ENCODE measurements at places on chromosomes 5 and 9.

DNA sequence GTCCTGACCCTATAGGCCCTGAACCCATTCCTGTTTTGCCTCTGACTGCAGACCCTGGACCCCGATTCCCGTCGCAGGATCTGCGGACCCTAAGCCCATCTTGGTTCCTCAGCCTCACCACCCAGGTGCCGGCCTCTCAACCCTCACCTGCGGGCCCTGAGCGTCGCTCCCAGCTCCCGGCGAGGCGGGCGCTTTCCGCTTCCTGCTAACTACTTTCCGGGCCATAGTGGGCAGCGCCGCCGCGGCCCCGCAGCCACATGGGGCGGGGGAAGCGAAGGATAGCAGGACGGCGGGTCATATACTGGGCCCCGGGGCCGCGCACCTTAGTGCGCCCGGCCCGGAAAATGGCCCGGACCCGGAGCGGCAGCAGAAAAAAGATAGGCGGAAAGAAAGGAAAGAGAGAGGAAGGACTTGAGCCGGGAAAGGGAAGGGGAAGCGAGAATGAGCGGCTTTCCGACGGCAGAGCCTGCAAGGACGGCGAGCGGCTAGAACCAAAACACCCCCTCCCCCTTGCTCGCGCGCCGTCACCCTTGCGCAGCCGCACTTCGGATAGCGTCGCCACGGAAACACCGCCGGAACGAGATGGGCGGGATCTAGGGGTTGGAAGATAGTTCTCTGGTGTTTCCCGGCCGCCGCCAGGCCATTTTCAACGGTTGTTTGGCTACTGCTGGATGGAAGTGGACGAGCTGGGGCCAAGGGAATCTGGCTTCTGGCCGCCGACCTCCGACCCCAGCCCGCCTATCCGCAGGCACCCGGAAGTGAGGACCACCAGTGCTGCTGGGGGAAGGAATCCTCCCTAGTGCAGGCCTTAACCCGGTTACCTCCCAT, at the start of gene DCAF12:
TSS of gene DCAF12 (minus strand) at position 492 of the 828 bp plus-strand sequence. CDS start at position 225, 267 bp downstream.
- peak; percentile 66 for DNase-seq

DNA sequence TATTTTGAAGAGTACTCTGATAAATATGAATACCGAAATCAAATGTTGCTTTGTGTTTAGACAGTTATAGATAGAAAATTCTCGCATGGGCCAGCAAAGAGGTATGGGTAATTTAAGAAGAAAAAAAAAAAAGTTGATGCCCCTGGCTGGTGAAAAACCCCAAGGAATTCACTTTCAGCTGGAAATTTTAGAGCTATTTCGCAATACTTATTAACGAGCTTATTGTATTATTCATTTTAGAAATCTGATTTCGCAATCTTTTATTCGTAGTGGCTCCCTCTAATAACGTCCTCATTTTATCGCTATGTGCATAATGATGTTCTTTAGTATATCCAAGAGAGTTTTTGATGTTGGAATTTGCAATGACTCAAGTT, 18.5 kb upstream of the FER start:
- no peak for DNase-seq

DNA sequence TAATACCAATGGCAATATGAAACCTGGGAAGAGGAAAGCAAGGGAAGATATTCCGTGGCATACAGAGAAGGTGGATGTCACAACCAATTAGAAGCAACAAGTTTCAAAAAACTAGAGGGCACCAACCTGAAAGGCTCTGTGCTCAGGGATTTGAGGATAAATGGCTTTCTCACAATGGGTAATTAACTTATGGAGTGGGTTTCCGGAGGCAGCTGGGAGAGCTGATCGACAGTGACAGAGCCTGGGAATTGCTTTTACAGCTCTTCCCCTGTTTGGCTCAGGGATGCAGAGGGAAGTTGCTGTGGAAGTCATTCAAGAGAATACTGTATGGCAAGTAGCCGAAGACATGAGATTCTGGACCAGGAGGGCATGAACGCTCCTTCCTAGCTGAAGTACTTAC, 237.0 kb downstream of the KIF4B start:
- no peak for DNase-seq

GRCh38 chr9:90065851-90066250, 461.0 kb downstream of the GADD45G start:
- no peak for DNase-seq

DNA sequence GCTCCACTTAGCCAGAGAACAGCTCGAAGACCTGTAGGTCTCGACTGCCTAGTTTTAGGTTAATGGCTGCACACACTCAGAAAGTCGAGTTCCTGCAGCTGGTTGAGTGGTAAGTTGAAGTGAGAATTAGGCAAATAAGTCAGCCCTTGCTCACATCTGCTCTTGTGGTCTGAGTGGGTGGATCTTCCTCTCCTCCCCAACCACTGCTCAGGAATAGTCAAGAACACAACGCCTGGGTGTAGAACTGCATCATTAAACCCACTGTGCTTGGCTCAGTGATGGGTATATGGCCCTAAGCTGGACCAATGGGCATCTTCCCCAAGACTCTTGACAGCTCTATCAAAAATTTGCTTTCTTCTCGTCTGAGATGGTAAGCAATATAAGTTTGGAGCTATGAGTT, 20.9 kb upstream of the ADAM19 start:
- no peak for DNase-seq

- no peak for DNase-seq
These were observed 21.7 kb upstream of the SPINK7 start for GRCh38 chr5:148290271-148291195.

- DNase-seq = no peak
These were observed 51.5 kb downstream of the CEP120 start for GRCh38 chr5:123371575-123372179.

DNA sequence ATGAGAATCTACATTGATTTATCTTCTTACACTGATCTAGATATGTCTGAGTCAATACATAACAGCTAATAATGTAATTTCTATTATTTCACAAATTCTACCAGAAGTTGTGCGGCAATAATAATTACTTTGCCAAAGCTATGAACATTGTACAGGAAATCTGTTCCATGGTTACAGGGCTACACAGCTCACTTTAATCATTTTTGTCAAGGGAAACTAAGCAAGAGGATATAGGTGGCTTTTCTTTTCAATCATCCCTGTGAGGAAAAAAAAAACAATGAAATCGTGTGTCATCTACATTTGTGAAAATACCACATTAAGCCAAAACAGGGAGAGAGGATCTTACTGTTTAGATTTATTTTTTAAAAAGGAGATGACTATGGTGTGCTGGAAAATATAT, 717.4 kb downstream of the NR2F1-AS1 start:
- DNase-seq = no peak

DNA sequence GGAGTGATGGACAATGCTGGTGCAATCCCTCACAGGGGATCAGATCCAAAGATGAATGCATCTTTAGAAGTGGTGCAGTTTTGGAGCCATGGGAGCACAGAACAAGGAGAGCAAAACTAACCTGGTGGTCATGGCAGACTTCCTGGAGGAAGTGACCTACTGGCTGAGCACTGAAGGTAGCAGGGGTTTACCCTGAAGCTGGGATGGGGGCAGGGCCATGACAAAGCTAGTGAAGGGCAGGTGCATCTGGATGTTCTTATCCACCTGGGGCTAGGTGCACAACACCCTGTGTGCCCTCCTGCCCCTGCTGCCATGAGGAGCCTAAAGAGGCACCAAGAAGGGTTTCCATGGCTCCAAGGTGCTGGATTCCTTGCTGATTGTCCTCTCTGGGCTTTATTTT, 11.5 kb upstream of the PITX1 start:
- DNase-seq = no peak

GRCh38 chr9:22395687-22396141, 50.9 kb upstream of the DMRTA1 start:
- DNase-seq = no peak

GRCh38 chr9:100729336-100729895, 151.5 kb downstream of the CAVIN4 start:
- no peak for DNase-seq

- peak; percentile 82 for DNase-seq
These were observed at the start of the genes NCBP1 and TSTD2 for GRCh38 chr9:97632985-97633858. TSS of gene NCBP1 (plus strand) at chr9:97633821. CDS start at chr9:97633882, 61 bp downstream. TSS of gene TSTD2 (minus strand) at chr9:97633368. CDS start at chr9:97627562, 5,806 bp downstream.

GRCh38 chr9:15372455-15372854, 50.2 kb upstream of the SNAPC3 start:
- no peak for DNase-seq

GRCh38 chr9:21689854-21690253, 112.6 kb upstream of the MTAP start:
- no peak for DNase-seq

GRCh38 chr5:131110256-131110594, 54.8 kb downstream of the HINT1 start:
- DNase-seq = no peak
